ENCODE measurements at places on chromosomes 12 and 14.

- DNase-seq, result peak; percentile 21
- no peaks in the 10 kb centered on the region for H3K27me3 ChIP-seq
- peaks cover 34% of the 10 kb centered on the region for H3K36me3 ChIP-seq
Observed at GRCh38 chr12:32821710-32822109, 66.0 kb upstream of the YARS2 start.

GRCh38 chr14:23093526-23093925 lies 1.4 kb downstream of the ACIN1 start:
- no peaks in the 10 kb centered on the region for H3K27me3 ChIP-seq
- no peak for DNase-seq
- no peak overlapping the region for H3K27ac ChIP-seq
- no peaks in the 10 kb centered on the region for H3K36me3 ChIP-seq
- H3K4me1 ChIP-seq, result no peaks in the 10 kb centered on the region

DNA sequence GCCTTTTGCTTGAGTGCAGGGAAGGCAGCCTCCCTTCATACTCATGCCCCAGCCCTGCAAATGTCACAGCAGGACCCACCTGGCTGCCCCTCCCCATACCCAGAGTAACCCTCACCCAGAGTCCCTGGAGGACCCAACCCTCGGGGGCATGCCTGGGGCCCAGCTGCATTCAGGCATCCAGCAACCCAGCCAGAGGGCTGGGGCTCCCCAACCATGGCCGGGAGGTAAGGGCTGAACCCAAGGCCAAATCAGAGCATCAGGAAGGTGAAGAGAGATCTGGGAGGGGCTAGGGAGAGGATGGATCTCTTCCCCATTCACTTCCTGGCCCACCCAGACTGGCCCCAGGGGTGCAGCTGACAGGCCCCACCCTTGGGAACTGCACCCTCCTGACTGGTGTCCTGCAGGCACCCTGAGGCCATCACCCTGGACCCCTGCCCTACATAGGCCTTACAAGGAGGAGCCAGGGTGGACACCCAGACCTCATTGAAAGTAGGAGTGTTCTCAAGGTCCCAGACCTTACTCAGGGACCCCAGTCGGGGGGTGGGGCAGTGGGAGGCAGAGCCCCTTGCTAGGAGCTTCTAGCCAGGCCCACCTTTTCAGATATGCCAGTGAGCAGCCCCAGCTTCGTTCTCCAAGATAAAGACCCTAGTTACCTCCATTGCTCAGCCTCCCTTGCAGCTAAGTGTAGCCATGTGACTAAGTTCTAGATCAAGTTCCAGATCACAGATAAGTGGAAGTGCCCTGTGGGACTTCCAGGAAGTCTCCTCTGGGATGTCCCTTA lies 849 bp upstream of the PLD4 start:
- H3K36me3 ChIP-seq, result no peaks in the 10 kb centered on the region
- H3K4me1 ChIP-seq, result peaks cover 19% of the 10 kb centered on the region
- DNase-seq, result no peak

GRCh38 chr12:65082406-65082805 lies 38.7 kb downstream of the WIF1 start:
- H3K4me1 ChIP-seq, result no peaks in the 10 kb centered on the region
- no peak for DNase-seq
- no peak overlapping the region for H3K27ac ChIP-seq
- H3K27me3 ChIP-seq, result no peaks in the 10 kb centered on the region
- no peak overlapping the region for H3K4me3 ChIP-seq

- H3K27ac ChIP-seq, result no peak overlapping the region
- H3K27me3 ChIP-seq, result no peaks in the 10 kb centered on the region
- H3K4me1 ChIP-seq, result no peaks in the 10 kb centered on the region
Observed at GRCh38 chr12:80756875-80757274, 40.2 kb downstream of the MYF5 start.

- H3K27ac ChIP-seq, result no peak overlapping the region
- no peak overlapping the region for H3K4me3 ChIP-seq
- no peak for DNase-seq
Observed at GRCh38 chr14:52356025-52356424, 41.9 kb downstream of the PTGER2 start.

GRCh38 chr14:81458352-81458751 lies 58.2 kb upstream of the STON2 start:
- H3K4me3 ChIP-seq, result no peak overlapping the region
- H3K36me3 ChIP-seq, result no peaks in the 10 kb centered on the region
- no peaks in the 10 kb centered on the region for H3K27me3 ChIP-seq
- no peaks in the 10 kb centered on the region for H3K4me1 ChIP-seq
- H3K27ac ChIP-seq, result no peak overlapping the region

- H3K27ac ChIP-seq, result no peak overlapping the region
- H3K27me3 ChIP-seq, result no peaks in the 10 kb centered on the region
- peaks cover 6% of the 10 kb centered on the region for H3K4me1 ChIP-seq
- peak overlapping the region; percentile 80 for H3K4me3 ChIP-seq
Observed at GRCh38 chr12:68332728-68333630, 817 bp upstream of the MDM1 start.

DNA sequence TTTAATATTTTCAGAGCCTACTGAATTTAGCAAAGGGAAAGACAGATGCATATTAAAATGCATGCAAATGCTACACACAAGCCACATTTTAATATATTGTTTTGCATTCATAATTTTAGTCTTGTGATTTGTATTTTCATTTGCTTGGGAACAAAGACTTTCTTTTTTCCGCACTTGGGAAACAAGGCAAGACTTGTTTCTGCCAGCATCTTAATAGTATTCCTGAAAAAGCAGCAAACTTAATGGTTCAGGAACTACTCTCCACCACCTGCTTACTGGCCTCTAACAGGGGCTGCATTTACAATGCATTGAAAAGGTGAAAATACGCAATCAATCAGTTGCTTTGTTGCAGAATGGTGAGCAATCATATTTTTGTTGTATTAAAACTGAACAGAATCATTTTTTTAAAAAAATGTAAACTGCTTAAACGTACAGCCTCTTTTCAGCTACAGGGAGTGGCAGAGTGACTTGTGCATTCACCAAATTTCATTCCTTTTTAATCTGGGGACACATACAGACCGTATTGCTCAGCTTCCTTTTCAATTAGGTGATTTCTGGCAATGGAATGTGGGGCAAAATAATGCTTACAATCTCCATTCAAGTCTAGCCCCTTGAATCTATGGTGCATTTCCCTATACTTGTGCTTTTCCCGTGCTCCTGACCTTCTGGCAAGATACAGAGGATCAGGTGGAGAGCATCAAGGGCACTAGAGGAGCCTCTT lies 144.1 kb upstream of the BTG1 start:
- DNase-seq, result no peak
- H3K4me1 ChIP-seq, result no peaks in the 10 kb centered on the region
- H3K36me3 ChIP-seq, result no peaks in the 10 kb centered on the region

DNA sequence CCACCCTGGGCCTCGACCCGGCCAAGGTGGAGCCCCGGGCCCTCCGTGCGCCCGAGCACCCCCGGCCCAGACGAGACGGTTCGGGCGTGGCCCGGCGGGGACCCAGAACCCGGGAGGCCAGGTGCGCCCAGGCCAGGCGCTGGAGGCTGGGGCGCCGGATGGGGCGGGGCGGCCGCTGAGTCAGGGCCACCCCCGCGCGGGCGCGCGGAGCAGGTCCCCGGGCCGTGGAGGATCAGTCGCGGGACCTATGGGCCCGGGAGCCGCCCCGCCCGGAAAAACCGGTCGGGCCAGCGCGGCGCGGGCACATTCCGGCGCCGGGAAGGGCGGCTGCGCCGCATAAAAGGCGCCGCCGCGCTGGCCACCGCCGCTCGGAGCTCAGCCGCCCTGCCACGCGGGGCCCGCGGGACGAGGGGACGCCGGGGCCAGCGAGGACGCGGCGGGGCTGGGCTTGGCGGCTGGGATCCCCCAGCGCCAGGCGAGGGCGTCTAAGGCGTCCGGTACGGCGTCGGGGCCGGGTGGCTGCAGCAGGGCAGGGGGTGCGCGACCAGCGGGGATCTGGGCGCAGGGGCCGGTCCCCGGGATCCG lies 21.5 kb upstream of the KIF26A start:
- no peaks in the 10 kb centered on the region for H3K4me1 ChIP-seq
- no peak overlapping the region for H3K4me3 ChIP-seq
- peaks cover 4% of the 10 kb centered on the region for H3K27me3 ChIP-seq
- no peak for DNase-seq

GRCh38 chr14:71734885-71735284 lies 197.3 kb upstream of the RGS6 start:
- no peaks in the 10 kb centered on the region for H3K4me1 ChIP-seq
- H3K4me3 ChIP-seq, result no peak overlapping the region
- H3K27me3 ChIP-seq, result no peaks in the 10 kb centered on the region

DNA sequence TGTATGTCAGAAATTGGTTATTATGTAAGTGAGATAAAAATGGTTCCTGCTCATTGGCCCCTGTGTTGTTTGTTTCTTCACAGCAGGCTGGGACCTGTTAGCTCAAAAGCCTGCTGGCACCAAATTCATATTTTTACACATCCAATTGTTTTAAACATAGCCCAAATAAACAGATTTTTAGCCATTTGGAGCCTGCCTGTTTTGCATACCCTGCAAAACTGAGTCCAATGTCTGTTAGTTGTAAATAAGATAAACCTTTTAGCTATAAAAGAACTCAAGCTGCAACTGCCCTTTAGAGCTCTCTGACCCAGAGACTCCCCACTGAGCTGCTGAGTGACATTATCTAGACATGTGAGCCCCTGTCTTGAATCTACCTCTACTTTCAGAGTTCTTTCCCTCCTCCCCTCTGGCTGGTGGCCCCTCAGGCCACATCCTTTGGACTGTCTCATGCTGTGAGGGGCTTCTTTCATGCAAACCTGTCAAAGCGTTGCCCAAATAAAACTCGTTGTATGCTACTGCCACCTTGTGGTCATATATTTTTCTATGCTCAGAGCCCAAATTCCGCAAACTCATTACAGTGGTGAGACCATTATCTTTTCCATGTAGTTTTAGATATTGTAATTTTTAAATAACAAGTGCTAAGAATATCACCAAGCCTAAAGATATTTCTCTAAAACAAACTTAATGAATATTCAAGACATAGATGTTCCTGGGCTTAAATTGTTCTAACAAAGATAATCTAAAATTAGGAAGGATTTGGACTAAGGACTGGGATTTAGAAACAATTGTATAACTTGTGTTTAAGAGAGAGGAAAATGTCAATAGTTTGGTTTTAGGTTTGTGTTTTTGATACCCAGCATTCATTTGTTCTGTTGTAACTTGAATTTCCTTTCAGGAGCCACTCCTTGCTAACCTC lies 337.9 kb downstream of the AACS start:
- no peak overlapping the region for H3K4me3 ChIP-seq
- H3K36me3 ChIP-seq, result no peaks in the 10 kb centered on the region
- no peaks in the 10 kb centered on the region for H3K4me1 ChIP-seq
- H3K27me3 ChIP-seq, result no peaks in the 10 kb centered on the region
- no peak for DNase-seq

GRCh38 chr12:124680863-124681778 lies 113.7 kb upstream of the NCOR2 start:
- no peak overlapping the region for H3K27ac ChIP-seq
- H3K4me3 ChIP-seq, result no peak overlapping the region
- no peaks in the 10 kb centered on the region for H3K36me3 ChIP-seq
- no peaks in the 10 kb centered on the region for H3K4me1 ChIP-seq
- DNase-seq, result no peak

DNA sequence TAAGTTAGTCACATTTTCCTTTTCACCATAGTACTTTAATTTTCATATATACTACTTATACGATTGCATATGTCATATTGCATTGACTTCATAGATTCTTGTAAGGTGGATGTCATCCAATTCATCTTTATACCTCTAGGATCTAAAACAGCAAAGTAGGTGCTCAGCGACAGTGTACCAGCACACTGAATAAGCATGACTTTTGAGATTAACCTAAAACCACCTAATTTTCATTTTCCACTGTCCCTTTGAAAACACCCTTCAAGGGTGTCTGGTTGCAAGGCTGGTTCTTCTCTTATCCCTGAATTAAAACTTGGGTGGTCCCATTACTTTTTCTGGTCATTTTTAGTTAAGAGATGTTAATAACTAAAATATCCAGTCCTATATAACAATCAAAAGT lies 4.4 kb downstream of the GPR19 start:
- peaks cover 26% of the 10 kb centered on the region for H3K4me1 ChIP-seq
- peak; percentile 45 for DNase-seq
- no peaks in the 10 kb centered on the region for H3K36me3 ChIP-seq

GRCh38 chr12:94500831-94501567 lies 41.3 kb upstream of the CEP83 start:
- H3K27ac ChIP-seq, result no peak overlapping the region
- no peaks in the 10 kb centered on the region for H3K36me3 ChIP-seq
- peaks cover 8% of the 10 kb centered on the region for H3K4me1 ChIP-seq
- no peak for DNase-seq
- H3K4me3 ChIP-seq, result no peak overlapping the region

DNA sequence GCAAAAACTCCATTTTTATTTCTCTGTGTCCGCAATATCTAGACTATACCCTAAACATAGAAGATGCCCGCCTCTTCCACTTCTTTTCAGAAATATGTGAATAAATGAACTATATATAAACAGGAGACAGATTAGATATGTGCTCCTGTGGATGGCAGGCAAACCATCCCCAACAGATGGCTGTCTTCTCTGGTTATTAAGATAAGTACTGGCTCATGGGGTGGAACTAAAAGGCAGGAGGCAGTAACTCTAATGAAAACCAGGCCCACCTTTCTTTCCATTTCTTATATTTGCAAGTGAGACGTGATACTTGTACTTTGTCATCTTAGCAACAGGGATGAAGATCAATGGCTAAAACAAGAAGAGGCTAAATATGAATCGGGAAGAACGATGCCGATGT lies 20.2 kb downstream of the E2F7 start:
- peaks cover 17% of the 10 kb centered on the region for H3K4me1 ChIP-seq
- peaks cover 43% of the 10 kb centered on the region for H3K36me3 ChIP-seq
- no peak overlapping the region for H3K27ac ChIP-seq
- no peaks in the 10 kb centered on the region for H3K27me3 ChIP-seq
- no peak overlapping the region for H3K4me3 ChIP-seq

DNA sequence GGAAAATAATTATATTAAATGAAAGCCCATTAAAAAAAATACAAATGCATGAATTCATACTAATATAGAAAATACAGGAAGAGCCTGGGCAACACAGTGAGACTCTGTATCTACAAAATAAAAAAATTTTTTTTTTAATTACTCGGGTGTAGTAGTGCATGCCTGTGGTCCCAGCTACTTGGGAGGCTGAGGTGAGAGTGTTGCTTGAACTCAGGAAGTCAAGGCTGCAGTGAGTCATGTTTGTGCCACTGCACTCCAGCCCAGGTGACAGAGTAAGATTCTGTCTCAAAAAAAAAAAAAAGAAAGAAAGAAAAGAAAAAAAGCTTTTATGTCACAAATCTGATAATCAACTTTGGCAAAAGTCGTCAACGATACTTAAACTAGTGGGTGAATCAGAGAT lies 80.6 kb upstream of the PLEKHA5 start:
- H3K4me1 ChIP-seq, result no peaks in the 10 kb centered on the region
- no peak overlapping the region for H3K27ac ChIP-seq
- no peaks in the 10 kb centered on the region for H3K36me3 ChIP-seq
- no peaks in the 10 kb centered on the region for H3K27me3 ChIP-seq

All from MM.1S (cell line).